Bronchial smooth muscle cell (primary cell): ENCODE measurements at places on chromosomes 3 and 15. TPM values are rescaled to one million over a fixed set of nuclear protein-coding genes. Genes with fewer than 3 reads are reported as not detected.

Gene ZNF662
- total RNA-seq: 1.3 and 2.0 TPM in 2 replicates

Gene CDCP1
- total RNA-seq: 1.4 and 5.5 TPM in 2 replicates

Gene SEMA5B
- total RNA-seq: not detected in 2 replicates

Gene LSMEM2
- total RNA-seq: not detected in 2 replicates

Gene PIERCE2
- 0.60 and 0.95 TPM in 2 replicates for total RNA-seq

Gene DGKG
- total RNA-seq: 2.5 TPM in 1 of 2 replicates, not detected in the other

Gene KNG1
- total RNA-seq: not detected in 2 replicates

Gene ZPLD1
- total RNA-seq: under 0.01 TPM in 2 replicates

Gene GPR160
- under 0.01 TPM in 1 of 2 replicates, not detected in the other for total RNA-seq

Gene NCK1
- total RNA-seq: 34.2 and 36.6 TPM in 2 replicates

Gene ANKRD34C
- not detected in 2 replicates for total RNA-seq

Gene SAMD7
- total RNA-seq: not detected in 2 replicates

Gene PCSK6
- total RNA-seq: 0.09 and 0.16 TPM in 2 replicates

Gene SYNM
- 2.2 and 2.5 TPM in 2 replicates for total RNA-seq
